Liver (tissue), 10 donors: ENCODE measurements at places on chromosomes 2 and 18. TPM values are rescaled to one million over a fixed set of nuclear protein-coding genes. Genes with fewer than 3 reads are reported as not detected.

DNA sequence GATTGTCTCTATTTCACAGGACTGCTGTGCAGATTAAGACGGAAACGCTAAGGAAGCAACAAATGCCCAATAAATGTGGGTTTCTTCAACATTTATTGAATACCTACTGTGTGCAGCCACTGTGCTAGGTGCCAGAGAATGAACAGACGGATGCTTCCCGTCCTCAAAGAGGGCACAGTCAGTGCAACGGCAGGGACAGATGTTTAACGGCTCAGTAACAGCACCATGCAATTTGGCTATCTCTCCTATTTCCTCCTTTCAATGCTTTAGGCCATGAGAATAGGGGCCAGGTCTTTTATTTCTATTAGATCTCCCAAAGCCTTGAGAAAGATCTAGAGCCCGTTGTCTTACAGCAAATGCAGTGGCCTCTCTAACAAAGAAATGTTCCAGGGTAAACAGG lies 7.2 kb downstream of the EDAR start:
- no peak overlapping the region for H3K27ac ChIP-seq
- H3K4me1 ChIP-seq = peaks cover 31% of the 10 kb centered on the region
- H3K36me3 ChIP-seq = no peaks in the 10 kb centered on the region
- H3K27me3 ChIP-seq = no peaks in the 10 kb centered on the region
- no peak overlapping the region for H3K4me3 ChIP-seq

- no peak overlapping the region for H3K27ac ChIP-seq
- no peaks in the 10 kb centered on the region for H3K4me1 ChIP-seq
- H3K27me3 ChIP-seq = no peaks in the 10 kb centered on the region
- no peak for DNase-seq
- no peak overlapping the region for H3K4me3 ChIP-seq
Observed at GRCh38 chr2:234747032-234747431, 204.8 kb upstream of the SH3BP4 start.

GRCh38 chr2:25339791-25340180 lies 1.9 kb downstream of the DNMT3A start:
- H3K4me3 ChIP-seq = no peak overlapping the region
- no peaks in the 10 kb centered on the region for H3K36me3 ChIP-seq
- no peak overlapping the region for H3K27ac ChIP-seq
- peaks cover 10% of the 10 kb centered on the region for H3K4me1 ChIP-seq
- no peaks in the 10 kb centered on the region for H3K27me3 ChIP-seq

DNA sequence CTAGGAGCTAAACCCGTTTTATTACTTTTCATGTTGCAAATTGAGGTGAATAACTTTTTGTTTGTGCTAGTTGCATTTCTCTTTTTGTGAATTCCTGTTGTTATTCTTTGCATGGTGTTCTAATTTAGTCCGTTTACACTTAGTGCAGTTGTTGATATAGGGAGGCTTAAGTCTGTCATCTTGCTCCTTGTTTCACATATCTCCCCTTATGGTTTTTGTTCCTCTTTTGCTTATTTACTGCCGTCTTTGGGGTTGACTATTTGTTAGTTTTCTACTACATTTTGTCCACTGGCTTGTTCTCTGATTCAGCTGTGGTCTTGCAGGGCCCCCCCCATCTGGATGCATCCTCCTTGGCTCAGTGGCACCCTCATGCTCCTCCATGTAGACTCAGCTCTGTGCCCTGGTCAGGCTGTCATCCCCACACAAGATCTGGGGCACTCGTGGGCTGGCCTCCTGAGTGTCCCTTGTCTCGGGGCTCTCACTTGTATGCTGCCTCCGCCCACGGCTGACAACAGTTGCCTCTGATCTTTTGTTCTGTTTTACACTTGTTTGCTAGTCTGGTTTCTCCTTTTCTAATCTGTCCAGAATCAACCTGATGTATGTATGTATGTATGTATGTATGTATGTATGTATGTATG lies 42.9 kb upstream of the ASB1 start:
- no peak for DNase-seq
- no peak overlapping the region for H3K27ac ChIP-seq
- no peaks in the 10 kb centered on the region for H3K27me3 ChIP-seq
- H3K4me3 ChIP-seq = no peak overlapping the region
- H3K36me3 ChIP-seq = peaks cover 2% of the 10 kb centered on the region
- no peaks in the 10 kb centered on the region for H3K4me1 ChIP-seq

Gene C1GALT1C1L
- 0.33 TPM for total RNA-seq
